ENCODE measurements at places on chromosomes 3 and 15.

DNA sequence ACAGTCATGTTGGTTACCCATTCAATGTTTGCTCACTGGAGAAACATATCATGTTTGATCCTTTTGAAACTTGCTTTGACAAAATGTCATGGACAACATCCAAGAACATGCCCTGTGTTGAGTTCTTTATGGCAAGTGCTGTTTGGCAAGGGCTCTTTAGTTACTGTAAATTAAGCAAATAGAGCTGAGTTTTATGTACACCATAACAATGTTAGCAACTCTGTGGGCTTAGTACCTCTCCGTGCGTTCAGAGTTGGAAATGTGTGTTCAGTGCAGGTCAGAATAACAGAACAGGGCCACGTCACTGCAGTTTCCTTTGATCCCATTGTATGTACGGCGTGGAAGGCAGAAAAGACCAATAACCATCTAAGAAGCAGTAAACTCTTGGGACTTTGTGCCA is 132.5 kb downstream of the MYRIP start:
- DNase-seq, result no peak

- DNase-seq, result no peak
Observed at GRCh38 chr3:18237251-18238005, 187.7 kb downstream of the SATB1 start.

- DNase-seq, result no peak
Observed at GRCh38 chr3:172625404-172625803, 85.5 kb downstream of the NCEH1 start.

- no peak for DNase-seq
Observed at GRCh38 chr15:74799856-74800558, 12.6 kb upstream of the LMAN1L start.

DNA sequence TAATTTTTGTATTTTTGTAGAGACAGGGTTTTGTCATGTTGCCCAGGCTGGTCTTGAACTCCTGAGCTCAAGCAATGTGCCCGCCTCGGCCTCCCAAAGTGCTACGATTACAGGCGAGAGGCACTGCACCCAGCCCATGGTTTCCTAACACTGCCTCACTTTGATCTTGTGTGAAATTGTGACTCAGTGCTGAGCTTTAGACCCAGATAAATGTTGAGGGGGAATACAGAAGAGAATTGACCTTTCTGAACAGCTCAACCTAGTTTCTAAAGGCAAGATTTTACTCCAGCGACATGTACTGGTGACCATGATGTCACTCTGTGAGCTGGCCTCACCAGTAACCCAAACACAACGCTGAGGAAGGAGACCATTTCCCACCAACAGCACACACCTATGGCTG is 73.5 kb downstream of the ATP1B3 start:
- DNase-seq, result no peak

GRCh38 chr3:186953011-186953487 is 22.7 kb downstream of the ST6GAL1 start:
- DNase-seq, result no peak

GRCh38 chr3:9064251-9064650 is 101.0 kb upstream of the RAD18 start:
- DNase-seq, result no peak

DNA sequence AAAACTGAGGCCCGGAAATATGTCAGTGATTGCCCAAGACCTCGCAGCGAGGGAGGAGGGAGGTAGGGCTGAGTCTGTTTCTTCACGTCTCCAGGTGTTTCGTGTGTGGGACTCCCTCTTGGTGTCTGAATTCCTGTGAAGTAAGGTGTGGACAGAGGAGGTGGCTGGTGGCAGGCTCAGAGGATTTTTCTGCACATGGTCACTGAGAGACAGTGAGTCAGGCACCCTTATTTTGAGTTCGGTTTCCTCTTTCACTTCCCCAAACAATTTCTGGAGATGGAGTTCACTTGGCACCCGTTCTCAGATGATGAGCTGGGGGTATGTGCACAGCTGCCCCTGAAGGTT is 46.3 kb upstream of the VPS8 start:
- DNase-seq, result no peak

GRCh38 chr3:125043599-125044151 is 12.1 kb downstream of the HEG1 start:
- DNase-seq, result no peak

DNA sequence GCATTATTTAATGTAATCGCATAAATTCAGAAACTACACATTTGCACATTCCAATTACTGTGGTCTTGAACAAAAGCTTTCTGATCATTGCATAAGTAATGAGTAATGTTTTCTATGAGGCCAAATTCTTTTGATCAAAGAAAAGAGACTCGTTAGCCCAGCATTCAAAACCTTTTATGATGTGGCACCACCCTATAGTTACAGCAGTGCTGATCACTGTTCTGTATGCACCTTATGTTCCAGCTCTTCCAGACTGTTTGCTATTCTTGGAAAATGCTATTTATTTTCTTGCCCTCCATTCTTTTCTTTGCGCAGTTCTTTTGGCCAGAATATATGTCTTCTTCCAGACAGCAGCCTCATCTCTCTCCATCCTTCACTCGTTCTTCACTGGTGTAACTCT is 42.3 kb downstream of the MAP3K13 start:
- no peak for DNase-seq

DNA sequence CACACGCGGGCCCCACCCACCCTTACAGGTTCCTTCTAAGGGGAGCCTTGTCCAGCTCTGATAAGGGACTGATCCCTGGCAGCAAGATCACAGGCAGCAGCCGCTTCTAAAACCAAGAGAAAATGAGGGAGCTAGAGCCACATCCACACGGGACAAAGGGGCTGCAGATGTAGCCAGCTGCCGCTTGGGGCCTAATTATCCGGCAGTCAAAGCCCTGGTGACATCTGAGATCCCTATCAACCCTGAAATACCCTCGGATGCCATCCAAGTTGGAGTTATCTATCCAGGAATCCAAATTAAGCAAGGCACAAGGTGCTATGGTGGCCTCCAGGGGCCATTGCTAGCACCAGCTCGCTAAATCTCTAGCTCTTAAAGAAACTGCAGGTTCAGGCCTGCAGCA is 248.3 kb downstream of the VPS13C start:
- no peak for DNase-seq

DNA sequence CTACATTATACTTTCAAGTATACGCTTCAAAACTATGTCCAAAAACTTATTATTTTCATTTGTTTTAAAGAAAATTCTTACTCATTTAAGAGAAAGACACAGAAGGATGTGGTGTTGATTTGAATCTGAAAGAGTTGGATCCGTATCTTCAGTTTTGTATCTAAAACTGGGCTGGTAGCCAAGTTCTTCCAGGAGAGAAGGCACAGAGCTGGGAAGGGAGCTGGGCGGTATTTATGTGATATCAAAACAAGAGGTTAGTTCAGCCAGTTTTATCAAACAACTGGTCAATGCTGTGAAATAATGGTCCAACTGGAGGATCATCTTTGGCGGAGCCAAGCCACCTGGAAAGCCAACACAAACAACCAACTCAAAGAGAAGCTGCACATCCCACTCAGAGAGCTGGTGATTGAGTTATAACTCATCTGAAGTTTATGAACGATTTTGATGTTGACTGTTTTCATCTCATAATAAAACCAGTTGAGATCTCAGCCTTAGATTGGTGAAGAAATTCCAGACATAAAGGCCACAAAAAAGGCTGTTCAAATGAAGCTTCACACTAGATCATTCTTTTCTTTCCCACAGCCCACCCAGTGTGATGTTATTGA is 489.6 kb upstream of the RASGRP1 start:
- no peak for DNase-seq

- no peak for DNase-seq
Observed at GRCh38 chr15:37375519-37375918, 275.2 kb upstream of the MEIS2 start.

DNA sequence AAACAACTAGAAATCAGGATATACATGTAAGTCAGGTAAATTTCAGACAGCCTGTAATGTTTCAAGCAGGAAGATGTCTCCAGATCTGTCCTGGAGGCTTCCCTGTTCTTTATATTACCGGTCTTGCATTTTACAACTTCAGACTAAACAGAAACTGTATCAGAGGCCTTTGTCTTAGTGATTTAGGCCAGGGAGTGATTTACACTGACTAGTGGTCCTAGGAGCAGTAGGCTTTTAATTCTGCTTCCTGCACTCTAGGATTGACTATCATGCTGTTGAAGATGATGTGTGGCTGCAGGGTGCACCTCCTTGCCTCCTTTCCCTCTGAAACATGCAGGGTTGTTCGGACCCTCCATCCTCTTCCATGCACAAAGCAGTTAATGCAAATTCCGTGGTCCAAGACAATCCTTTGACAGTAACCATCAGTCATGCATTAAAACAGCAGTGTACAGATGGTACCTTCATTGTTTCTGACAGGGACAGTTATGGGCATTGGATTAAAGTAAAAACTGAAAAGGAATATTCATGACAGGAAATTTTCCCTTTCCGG is 27.6 kb downstream of the CHRNA7 start:
- DNase-seq, result no peak

DNA sequence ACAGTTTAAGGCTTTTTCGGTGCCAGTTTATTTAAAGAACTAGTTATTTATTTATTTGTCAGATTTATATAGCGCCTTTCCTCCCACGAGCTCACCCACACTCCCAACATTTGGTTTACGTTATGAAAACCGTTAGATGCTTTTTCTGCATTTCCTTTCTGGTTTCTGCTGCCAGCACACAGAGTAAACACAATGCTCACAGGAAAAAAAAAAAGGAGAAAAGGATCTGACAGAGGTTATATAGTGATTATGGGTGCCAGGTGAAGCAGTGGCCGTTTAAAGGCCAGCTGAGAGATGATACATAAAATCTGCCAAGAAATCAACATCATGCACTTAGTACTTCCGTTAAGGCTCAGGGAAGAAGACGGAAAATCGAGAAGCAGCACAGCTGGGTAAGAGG is 37.9 kb downstream of the ETV5 start:
- DNase-seq, result no peak

DNA sequence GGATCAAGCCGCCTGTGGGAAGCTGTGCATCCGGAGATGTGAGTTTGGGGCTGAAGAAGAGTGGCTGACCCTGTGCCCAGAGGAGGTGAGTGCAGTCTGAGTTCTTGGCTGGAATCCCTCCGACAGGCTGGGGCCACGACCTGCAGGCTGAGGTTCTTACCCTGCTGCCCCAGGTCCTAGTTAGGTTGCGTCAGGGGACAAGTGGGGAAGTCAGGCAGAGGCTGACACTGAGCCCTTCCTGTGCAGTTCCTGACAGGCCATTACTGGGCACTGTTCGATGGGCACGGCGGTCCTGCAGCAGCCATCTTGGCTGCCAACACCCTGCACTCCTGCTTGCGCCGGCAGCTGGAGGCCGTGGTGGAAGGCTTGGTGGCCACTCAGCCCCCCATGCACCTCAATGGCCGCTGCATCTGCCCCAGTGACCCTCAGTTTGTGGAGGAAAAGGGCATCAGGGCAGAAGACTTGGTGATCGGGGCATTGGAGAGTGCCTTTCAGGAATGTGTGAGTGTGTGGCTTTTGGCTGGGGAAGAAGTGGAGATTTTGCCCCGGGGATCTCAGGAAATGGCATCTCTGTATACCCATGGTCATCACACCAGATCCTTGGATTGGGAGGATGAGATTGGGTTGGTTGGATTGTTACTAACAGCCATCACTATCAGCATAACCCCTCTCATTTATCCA is 1.3 kb downstream of the PPM1M start:
- no peak for DNase-seq

GRCh38 chr3:57557085-57557537 is 1.0 kb downstream of the PDE12 start:
- no peak for DNase-seq

DNA sequence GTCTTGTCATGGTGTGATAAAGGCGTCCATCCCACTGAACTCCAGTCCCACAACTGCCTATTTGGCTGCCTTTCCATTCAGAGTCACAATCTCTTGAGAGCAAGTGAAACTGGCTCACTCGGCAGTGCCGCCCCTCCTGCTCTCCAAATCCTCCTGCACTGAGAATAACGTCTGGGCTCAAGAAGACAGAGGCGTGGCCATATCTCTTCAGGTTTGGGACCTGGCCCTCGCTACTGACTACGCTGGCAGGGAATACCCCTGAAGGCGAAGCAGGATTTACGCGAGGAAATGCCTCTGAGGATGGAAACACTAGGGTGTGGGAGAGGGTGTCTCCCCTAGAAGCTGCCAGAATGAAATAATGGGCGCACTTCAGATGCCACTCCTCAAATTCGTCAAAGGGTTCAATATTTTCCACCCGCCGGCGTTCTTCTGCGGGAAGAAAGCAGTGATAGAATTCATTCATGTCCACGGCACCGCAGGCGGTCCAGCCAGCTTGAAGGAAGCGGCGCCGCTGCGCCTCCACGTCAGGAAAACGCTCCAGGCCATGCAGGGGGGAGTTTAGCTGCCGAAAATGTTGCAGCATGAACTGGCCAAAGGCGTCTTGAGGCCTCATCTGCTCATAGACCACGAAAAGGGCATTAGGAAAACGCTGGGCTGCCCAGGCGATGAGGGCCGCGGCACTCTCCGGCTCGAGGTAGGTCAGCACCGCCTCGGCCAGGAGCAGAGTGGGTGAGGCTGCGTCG is 985 bp downstream of the LCMT2 start:
- no peak for DNase-seq

DNA sequence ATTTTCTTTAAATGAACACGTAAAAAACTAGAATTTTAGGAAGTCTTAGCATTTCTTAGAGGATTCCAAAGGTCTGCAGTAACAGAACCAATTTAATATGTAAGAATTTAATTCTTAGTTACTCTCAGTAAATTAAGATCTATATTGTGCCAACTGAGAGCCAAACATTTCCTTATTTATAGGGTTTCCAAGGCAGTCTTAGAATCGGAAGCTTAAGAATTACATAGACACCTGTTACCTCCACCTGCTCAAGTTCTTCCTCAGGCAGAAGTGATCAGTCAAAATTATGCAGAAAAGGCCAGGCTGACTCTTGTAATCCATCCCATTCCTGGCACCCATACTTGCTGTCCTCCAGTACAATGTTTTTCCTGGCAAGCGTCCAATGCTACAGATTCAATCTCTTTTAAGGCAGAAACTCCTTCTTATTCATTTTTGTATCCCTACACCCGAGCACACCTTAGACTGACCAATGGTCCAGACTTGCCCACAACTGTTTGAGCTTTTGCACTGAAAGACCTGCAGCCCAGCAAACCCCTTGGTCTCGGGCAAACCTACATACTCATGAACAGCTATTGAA is 64.3 kb downstream of the NCEH1 start:
- DNase-seq, result no peak

DNA sequence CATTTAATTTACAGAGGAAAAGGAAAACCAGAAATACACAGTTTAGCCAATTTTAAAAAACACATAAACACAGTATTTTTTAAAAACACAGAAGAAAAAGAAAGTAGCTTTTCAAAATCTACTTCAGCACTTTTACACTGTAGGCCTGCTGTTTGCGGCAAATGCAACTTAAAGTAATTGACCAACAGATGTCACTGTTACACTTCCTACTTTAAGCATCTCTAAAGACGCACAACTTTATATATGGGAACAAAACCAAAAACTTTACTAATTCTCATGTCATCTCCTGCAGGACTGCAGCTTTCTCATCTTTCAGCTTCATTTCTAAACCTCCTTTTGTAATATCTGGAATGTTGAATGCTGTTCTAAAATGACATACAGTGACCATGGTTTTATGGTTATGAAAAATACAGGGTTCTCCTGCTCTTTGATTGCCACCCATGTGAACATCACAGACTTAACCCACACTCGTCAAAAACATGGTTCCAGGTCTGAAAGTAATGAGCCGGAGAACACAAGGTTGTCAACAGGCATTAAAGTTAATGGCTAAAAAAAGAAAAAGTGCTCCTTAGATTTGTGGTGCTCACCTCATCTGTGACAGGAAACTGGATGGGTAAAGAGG is 107.9 kb downstream of the FMN1 start:
- peak; percentile 53 for DNase-seq

All from fibroblast of skin of left biceps (primary cell).